ENCODE measurements at places on chromosomes 12 and 14. TPM values are rescaled to one million over a fixed set of nuclear protein-coding genes. Genes with fewer than 3 reads are reported as not detected.

- peaks cover 39% of the 10 kb centered on the region for H3K4me1 ChIP-seq
- peak within 1 kb of the TSS; percentile 84 for H3K27ac ChIP-seq
- H3K4me3 ChIP-seq, result peak within 1 kb of the TSS; percentile 54
- H3K27me3 ChIP-seq, result no peaks in the 10 kb centered on the region
- H3K36me3 ChIP-seq, result no peaks in the 10 kb centered on the region
- DNase-seq, result peak; percentile 18
Observed at GRCh38 chr12:663293-663871, at the start of gene NINJ2. Gene NINJ2, minus strand, starts transcription at chr12:663445. Its CDS starts 85 bp downstream, at chr12:663360.

- H3K36me3 ChIP-seq, result peaks cover 21% of the 10 kb centered on the region
- DNase-seq, result peak; percentile 13
- no peaks in the 10 kb centered on the region for H3K27me3 ChIP-seq
- H3K4me1 ChIP-seq, result peaks cover 42% of the 10 kb centered on the region
Observed at GRCh38 chr12:6948873-6949594, 2.1 kb upstream of the PTPN6 start.

- H3K4me3 ChIP-seq, result no peak overlapping the region
- no peaks in the 10 kb centered on the region for H3K27me3 ChIP-seq
Observed at GRCh38 chr14:21668377-21668776, 5.2 kb downstream of the OR4E1 start.

The SEL1L gene
- 54.4 TPM for total RNA-seq

DNA sequence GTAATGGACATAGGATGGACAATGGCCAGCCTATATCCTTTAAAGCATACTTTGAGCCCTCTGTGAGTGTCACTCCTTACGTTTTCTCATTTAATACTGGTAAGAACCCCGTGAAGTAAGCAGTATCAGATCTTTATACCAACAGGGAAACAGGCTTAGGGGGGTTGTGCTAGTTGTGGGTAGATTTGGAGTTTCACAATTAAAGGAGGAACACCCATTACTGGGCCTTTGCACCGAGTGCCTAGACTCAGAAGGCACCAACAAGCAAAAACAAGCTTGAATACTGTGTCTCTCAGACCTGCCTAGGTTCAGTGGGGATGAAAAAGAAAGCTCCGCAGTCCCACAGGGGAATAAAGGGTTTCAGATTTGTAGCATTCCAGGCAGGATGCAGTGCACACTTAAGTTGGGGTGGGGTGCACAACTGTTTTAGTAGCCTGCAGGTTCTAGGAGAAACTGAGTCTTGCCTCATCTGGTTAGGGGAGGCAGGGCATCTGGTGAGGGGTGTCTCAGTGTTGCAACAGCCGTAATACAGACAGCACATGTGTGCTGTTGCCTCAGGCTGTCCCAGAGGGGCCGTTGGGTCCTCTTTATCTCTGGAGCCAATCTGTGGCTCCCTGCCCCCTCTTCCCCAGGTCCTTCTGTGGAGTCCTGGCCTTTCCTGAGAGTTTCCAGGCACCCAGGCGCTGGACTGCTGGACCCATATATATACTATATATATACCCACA, 51.2 kb downstream of the IRAK3 start:
- H3K36me3 ChIP-seq, result peaks cover 15% of the 10 kb centered on the region
- H3K4me3 ChIP-seq, result no peak overlapping the region
- no peak overlapping the region for H3K27ac ChIP-seq
- H3K27me3 ChIP-seq, result no peaks in the 10 kb centered on the region

The SPTB gene
- total RNA-seq, result 82.2 TPM

GRCh38 chr12:14635776-14636175, 60.6 kb downstream of the GUCY2C start:
- no peaks in the 10 kb centered on the region for H3K36me3 ChIP-seq
- no peaks in the 10 kb centered on the region for H3K4me1 ChIP-seq
- no peak for DNase-seq
- no peak overlapping the region for H3K4me3 ChIP-seq
- H3K27me3 ChIP-seq, result no peaks in the 10 kb centered on the region

The DDN gene
- total RNA-seq, result 1.4 TPM

DNA sequence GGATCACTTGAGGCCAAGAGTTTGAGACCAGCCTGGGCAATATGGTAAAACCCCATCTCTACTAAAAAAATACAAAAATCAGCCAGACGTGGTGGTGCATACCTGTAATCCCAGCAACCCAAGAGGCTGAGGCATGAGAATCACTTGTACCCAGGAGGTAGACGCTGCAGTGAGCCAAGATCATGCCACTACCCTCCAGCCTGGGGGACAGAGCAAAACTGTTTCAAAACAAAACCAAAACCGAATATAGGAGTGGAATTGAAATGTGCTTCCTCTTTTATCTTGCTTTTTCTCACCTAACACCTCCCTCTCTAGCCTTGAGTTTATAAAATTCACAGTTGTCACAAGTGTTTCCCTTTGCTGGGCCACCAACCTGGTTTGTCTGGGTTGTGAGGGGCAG, 181.9 kb downstream of the PAH start:
- H3K4me3 ChIP-seq, result no peak overlapping the region
- no peaks in the 10 kb centered on the region for H3K36me3 ChIP-seq
- DNase-seq, result no peak

The IRAK3 gene
- total RNA-seq, result 4.8 TPM

GRCh38 chr14:101007004-101007614, 103.6 kb upstream of the RTL1 start:
- no peak overlapping the region for H3K27ac ChIP-seq
- H3K36me3 ChIP-seq, result no peaks in the 10 kb centered on the region
- no peak for DNase-seq
- H3K27me3 ChIP-seq, result peaks cover 28% of the 10 kb centered on the region

DNA sequence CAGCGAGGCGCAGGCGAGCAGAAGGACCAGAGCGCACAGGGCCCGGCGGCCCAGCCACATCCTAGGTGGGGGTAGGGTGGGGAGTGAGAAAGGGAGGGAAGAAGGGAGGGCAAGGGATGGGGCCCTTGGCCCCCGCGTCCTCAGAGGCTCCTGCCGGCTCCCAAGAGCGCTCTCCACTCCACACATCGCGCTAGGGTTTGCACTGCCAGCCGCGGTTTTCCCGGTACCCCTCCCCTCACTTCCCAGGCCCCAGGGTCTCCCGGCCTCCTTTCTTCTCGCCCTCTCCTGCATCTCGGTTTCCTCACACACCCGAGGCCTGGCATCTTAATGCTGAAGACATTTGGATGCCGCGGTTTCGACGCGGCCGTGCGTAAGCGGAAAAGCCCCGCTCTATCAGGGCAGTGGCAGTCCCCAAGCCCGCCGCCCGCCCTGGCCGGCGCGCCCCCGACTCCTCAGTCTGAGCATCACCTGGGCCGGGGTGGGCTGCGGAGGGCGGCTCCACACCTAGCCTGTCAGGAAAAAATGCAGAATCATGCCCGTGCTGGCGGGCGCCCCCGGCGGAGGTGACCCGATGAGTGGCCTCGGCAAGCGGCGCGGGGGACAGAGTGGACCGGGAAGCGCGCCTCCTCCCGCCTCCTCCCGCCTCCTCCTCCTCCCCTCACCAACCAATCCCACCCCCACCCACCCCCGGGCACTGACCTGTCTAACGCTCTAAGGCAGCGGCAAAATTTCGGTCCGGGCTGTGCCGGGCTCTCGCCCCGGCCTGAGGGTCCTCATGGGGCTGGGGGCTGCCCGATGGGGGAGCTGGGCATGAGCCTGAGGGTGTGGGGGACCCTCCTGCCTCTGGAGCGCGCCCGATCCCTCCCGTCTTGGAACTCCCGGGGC, 686 bp downstream of the B4GALNT1 start:
- no peak for DNase-seq
- peak overlapping the region; percentile 80 for H3K4me3 ChIP-seq
- peaks cover 28% of the 10 kb centered on the region for H3K4me1 ChIP-seq
- H3K27ac ChIP-seq, result peak overlapping the region; percentile 55
- H3K36me3 ChIP-seq, result no peaks in the 10 kb centered on the region
- peaks cover 75% of the 10 kb centered on the region for H3K27me3 ChIP-seq

DNA sequence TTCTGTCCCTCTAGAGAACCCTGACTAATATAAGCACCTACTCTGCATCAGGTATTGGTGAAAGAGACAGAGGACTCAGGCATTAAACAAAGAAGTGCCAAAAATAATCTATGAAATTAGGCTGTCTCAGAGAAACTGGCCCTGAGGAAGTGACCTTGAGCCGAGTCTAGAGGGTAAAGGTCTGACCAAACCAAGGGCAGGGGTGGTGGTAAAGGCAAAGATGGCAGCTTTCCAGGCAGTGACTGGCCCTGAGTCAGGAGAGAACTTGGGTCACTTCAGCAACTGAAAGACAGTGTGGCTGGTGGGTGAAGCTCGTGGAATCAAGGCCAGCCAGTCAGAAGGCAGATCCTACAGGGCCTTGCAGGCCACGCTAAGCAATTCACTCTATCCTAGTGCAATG, 30.6 kb downstream of the CDKL1 start:
- peaks cover 19% of the 10 kb centered on the region for H3K4me1 ChIP-seq
- no peak overlapping the region for H3K4me3 ChIP-seq
- H3K27ac ChIP-seq, result no peak overlapping the region
- H3K27me3 ChIP-seq, result no peaks in the 10 kb centered on the region
- no peak for DNase-seq

DNA sequence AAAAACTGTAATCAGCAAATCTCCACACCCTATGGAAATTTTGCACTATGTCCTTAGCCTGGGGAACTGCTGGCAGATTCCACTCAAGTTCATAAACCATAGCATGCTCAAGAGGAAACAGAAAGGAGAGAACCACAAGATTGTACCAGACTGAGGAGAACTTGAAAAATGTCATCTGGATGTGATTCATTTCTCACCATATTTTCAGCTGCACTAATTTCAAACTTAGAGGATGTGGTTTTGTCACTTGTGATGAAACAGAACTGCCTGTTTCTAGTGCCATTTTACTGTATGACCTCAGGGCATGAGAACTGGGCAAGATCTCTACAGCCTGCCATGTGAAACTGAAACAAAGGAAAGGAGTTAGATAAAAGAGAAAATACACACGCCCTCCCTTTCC, 1493.1 kb upstream of the FLRT2 start:
- no peak overlapping the region for H3K4me3 ChIP-seq
- no peaks in the 10 kb centered on the region for H3K4me1 ChIP-seq
- H3K27me3 ChIP-seq, result no peaks in the 10 kb centered on the region

- DNase-seq, result peak; percentile 24
- peaks cover 16% of the 10 kb centered on the region for H3K4me1 ChIP-seq
- no peaks in the 10 kb centered on the region for H3K27me3 ChIP-seq
- H3K4me3 ChIP-seq, result no peak overlapping the region
- no peaks in the 10 kb centered on the region for H3K36me3 ChIP-seq
Observed at GRCh38 chr12:18430425-18431048, 169.2 kb downstream of the PIK3C2G start.

DNA sequence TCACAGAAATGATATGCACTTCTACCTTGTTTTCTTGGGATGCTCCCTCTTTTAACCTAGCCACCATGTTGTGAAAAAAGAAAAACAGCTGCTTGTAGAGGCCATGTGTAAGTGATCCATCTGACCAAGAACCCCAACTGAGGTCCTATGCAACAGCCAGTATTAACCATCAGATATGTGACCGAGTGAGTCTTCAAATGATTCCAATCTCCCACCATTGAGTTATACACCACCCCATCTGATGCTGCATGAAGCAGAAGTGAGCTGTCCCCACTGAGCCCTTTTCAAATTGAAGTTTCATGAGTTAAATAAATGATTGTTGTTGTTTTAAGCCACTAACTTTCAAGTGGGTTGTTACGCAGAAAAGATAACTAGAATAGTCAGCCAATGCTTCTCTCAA, 20.6 kb upstream of the USP15 start:
- no peak for DNase-seq
- no peaks in the 10 kb centered on the region for H3K4me1 ChIP-seq
- H3K27ac ChIP-seq, result no peak overlapping the region
- no peak overlapping the region for H3K4me3 ChIP-seq

The PSEN1 gene
- 25.2 TPM for total RNA-seq

The DBX2 gene
- 0.14 TPM for total RNA-seq

The RPL41 gene
- total RNA-seq, result 1,892 TPM

DNA sequence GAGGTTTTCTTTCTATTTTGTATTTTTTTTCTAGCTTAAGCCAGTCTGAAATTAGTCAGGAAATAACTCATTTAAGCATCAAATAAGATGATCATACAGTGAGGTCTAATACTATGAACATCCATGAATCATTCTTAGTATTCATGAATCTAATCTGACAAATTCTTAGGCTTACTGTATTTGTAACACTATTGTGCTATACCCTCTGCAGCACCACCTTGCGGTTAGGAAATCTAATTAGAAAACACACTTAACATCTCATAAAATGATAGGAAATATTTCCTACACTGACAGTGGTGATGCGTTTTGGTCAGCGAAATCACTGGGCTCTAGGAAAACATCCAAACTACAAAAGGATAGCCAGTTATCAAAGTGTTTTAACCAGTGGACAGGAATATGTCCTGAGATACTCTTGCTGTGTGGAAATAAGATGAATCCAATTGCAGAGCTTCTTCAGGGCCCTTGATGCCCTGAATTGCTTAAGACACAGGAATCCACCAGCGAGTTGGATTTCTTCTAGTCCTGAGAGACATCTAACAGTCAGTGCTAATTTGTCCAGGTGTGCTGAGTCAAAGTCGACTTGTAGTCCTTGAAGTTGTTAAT, 109.3 kb upstream of the MYF6 start:
- no peak for DNase-seq
- H3K27ac ChIP-seq, result no peak overlapping the region
- no peaks in the 10 kb centered on the region for H3K36me3 ChIP-seq
- H3K27me3 ChIP-seq, result no peaks in the 10 kb centered on the region
- H3K4me3 ChIP-seq, result no peak overlapping the region

The MANSC4 gene
- total RNA-seq, result not detected

The C3AR1 gene
- total RNA-seq, result 5.5 TPM

The OTX2 gene
- not detected for total RNA-seq

GRCh38 chr12:29552324-29552927, 54.9 kb upstream of the OVCH1 start:
- H3K36me3 ChIP-seq, result peaks cover 18% of the 10 kb centered on the region
- no peak overlapping the region for H3K4me3 ChIP-seq
- peak; percentile 62 for DNase-seq
- peak overlapping the region; percentile 50 for H3K27ac ChIP-seq

The CLEC14A gene
- total RNA-seq, result 34.3 TPM

Data from left ventricle myocardium inferior (tissue), 1 donor.